Fibroblast of skin of back (primary cell): ENCODE measurements at places on chromosomes 1 and 21.

- peak; percentile 44 for DNase-seq
Measured at GRCh38 chr1:13965770-13966398, 265.9 kb downstream of the PRDM2 start.

- no peak for DNase-seq
Measured at GRCh38 chr1:182350839-182351238, 40.8 kb downstream of the GLUL start.

DNA sequence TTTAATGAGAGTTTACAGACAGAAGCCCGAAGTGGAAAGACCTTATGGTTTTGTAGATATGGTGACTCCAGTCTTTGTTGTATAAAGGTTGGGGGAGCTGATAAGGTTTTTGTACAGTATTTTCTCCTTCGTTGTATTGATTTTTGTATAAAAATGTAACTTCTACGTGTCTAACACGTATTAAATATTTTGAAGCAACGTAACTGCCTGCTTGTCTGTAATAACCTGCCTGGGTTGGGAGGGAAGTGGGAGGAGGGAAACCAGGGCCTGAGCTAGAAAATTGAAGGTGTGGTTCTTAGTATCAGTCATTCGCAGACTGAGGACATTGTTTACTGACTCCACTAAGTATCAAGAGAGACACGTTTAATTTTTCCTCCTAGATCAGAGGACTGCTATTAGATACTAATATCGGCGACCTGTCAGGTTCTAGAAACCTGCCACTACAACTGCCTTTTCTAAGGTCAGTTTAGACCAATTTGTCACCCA is 2.2 kb downstream of the IER5 start:
- DNase-seq: no peak

DNA sequence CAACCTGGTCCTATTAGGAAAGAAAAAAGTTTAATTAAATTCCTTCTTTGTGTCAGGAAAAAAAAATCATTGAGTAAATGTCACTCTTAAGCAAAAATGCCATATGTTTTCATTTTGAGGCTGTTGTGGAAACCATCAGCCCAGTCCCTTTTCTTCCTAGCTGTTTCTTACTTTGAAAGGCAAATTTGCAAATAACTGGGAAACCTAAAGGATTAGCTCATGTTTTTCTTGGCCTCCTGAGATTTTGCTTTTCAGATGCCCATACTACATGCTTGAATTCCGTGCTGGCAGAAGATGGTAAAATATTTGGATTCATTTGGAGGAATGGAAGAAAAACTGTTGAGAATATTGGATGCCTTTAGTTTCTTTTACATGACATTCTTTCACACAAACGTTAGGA is 182.1 kb upstream of the ADAMTS5 start:
- DNase-seq: peak; percentile 94

- no peak for DNase-seq
Measured at GRCh38 chr1:37041483-37041882, 7.2 kb upstream of the GRIK3 start.

- no peak for DNase-seq
Measured at GRCh38 chr1:232456714-232457113, 173.2 kb downstream of the SIPA1L2 start.
